Osteocyte (in vitro differentiated cells): ENCODE measurements at places on chromosomes 5 and 9.
A peak's percentile ranks its signal among the peaks of the same experiment; 100 is the strongest.

- no peak for DNase-seq
These were observed 679 bp upstream of the KDM4C start for GRCh38 chr9:6757132-6757455.

- DNase-seq = no peak
These were observed 1.1 kb upstream of the APBA1 start for GRCh38 chr9:69673311-69673640.

DNA sequence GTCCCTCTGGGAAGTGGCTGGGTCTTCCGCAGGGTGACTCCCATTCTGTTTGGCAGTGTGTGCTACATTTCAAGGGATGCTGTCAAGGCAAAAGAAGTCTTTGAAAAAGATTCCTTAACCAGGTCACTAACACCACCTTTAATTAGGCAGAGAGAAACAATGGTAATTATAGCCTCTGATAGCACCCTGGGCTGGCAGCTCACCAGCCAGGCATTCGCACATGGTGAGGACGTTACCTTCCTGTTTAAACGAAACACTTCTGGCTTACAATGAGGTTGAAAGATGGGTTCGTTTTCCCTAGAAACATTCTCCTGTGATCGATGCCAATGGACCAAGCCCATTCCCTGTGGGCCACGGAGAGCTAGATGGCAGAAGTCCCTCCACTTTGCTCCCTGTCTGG is 230.1 kb upstream of the PANK3 start:
- no peak for DNase-seq

GRCh38 chr5:35056686-35057085 is 8.9 kb upstream of the AGXT2 start:
- DNase-seq = no peak

GRCh38 chr9:14209399-14210345 is 104.3 kb downstream of the NFIB start:
- no peak for DNase-seq

GRCh38 chr9:124868511-124869465 is 6.9 kb downstream of the ARPC5L start:
- DNase-seq = peak; percentile 95

- DNase-seq = no peak
These were observed 138.9 kb downstream of the FBN2 start for GRCh38 chr5:128399111-128399510.

- no peak for DNase-seq
These were observed 227.9 kb upstream of the CLINT1 start for GRCh38 chr5:158086856-158087255.

- DNase-seq = no peak
These were observed 10.1 kb upstream of the ADRB2 start for GRCh38 chr5:148816357-148816756.

DNA sequence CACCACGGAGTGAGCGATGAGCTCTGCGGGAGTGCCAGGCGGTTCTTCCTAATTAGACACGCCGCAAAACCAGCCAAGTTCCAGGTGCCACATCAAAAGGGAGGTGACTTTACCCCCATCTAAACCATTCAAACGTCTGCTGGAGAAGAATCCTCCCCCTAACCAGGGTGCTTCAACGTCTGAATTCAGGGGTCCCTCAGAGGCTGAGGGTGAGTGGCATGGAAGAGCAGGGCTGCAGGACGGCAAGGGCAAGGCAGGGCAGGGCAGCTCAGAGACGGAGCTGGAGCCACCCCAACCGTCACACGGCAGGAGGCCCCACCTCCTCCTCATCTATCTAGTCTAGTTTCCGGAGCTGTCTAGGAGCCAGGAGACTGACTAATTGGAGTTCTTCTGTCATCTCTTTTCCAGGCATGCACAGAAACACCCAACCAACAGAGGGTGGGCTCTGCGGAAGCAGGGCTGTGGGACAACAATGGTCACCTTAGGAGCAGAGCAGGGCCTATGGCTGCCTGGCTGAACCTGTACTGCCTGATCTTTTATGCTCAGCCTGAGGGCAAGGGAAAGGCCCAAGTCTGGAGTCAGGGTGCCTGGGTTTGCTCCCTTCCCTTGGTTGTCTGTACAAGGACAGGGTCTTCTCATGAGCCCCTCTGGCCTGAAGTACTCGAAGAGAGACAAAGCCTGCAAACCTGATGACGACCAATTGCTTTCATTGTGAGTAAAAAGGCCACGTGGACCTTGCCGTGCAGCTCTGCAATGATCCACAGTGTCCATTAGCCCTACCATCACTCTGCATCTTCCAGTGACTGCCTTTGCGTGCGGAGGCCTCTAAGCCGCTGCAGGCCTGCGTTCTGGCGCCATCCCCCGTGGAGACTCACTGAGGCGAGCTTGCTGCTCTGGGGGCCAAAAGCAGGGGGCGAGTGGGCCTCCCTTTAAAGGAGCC is 81.0 kb upstream of the SLC25A51 start:
- no peak for DNase-seq

DNA sequence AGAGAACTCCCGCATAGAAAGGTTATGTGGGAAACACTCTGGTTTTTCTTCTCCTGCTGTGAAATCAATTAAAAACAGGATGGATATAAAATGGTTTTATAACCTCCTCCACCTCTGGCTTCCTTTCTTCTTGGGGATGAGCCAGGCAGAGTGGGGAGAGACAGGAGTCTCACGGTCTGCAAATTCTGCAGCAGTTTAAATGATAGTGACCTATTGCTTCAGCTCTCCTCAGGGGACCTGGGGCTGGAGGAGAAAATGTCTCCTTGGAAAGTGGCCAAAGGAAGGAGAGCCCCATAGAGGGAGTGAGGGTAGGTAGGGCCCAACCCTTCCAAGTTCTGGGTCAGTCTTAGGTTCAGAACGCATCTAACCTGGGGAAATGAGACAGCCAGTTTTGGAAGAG is 118.8 kb downstream of the MTX3 start:
- DNase-seq = no peak

- no peak for DNase-seq
These were observed 71.9 kb upstream of the RANBP3L start for GRCh38 chr5:36373527-36374086.

DNA sequence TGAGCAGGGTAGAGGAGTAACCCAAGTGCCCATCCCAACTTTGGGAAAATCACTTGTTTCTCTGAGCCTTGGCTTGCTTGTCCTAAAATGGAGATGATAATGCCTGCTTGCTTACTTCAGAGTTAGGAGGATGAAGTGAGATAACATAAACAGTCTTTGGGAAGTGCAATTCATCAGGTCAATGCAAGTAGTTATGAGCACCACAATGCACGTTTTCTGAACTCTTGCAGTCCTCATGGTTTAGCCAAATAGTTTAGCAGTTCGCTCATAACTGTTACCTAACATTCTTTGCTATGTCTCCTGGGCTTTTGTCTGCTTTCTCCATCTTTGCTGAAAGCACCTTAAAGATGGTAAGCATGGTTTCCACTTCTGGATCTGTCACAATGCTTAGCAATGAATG is 270.0 kb downstream of the ADAMTSL1 start:
- DNase-seq = no peak

GRCh38 chr9:108153416-108153815 is 663.8 kb upstream of the KLF4 start:
- DNase-seq = no peak

- no peak for DNase-seq
These were observed 663.2 kb downstream of the TLR4 start for GRCh38 chr9:118367383-118367782.

DNA sequence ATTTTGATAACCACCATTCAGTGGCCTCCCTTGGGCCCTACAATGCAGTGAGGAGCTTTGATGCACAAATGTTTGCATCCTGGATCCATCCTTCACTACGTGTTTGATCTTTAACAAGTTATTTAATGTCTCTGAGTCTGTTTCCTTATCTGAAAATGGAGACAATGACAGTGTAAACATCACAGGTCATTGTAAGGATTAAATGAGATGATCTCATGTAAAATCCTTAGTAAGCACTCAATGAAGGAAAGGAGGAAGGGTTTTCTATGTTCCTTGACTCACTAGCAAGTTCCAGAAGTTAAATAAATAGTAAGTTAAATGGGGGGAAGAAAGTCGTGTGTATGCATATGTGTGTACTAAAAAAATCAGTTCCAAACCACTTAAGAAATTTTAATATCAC is 9.8 kb upstream of the SLC36A3 start:
- peak; percentile 17 for DNase-seq

GRCh38 chr5:124895236-124895635 is 148.8 kb upstream of the ZNF608 start:
- no peak for DNase-seq

- DNase-seq = no peak
These were observed 734.1 kb upstream of the WWC1 start for GRCh38 chr5:167557359-167557758.

- no peak for DNase-seq
These were observed 23.9 kb upstream of the CLPTM1L start for GRCh38 chr5:1368756-1369155.

- DNase-seq = no peak
These were observed 83.0 kb upstream of the PRLR start for GRCh38 chr5:35313291-35313690.

DNA sequence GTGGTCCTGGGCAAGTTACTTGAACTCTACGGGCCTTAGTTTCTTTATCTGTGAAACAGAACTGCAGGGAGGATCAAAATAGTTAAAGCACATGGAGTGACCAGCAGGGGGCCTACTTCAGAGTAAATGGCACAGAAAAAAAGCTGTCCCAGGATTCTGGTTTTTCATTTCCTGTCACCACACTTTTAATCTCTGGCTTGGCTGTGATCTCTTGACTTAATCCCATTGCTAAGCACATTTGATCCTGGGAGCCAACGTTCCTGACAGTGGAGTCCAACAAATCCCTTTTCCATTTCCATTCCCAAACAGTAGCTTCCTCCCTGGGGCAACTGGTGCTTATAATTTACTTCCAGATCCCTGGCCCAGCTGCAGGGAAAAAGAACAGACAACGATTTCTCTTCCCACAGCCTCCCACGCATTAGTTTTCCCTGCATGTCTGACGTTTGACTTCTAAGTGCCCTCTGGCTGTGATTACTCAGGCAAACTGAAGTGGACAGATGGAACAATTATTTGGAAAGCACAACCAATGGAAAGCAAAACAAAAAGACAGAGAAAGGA is 136.5 kb upstream of the STK32A start:
- no peak for DNase-seq

DNA sequence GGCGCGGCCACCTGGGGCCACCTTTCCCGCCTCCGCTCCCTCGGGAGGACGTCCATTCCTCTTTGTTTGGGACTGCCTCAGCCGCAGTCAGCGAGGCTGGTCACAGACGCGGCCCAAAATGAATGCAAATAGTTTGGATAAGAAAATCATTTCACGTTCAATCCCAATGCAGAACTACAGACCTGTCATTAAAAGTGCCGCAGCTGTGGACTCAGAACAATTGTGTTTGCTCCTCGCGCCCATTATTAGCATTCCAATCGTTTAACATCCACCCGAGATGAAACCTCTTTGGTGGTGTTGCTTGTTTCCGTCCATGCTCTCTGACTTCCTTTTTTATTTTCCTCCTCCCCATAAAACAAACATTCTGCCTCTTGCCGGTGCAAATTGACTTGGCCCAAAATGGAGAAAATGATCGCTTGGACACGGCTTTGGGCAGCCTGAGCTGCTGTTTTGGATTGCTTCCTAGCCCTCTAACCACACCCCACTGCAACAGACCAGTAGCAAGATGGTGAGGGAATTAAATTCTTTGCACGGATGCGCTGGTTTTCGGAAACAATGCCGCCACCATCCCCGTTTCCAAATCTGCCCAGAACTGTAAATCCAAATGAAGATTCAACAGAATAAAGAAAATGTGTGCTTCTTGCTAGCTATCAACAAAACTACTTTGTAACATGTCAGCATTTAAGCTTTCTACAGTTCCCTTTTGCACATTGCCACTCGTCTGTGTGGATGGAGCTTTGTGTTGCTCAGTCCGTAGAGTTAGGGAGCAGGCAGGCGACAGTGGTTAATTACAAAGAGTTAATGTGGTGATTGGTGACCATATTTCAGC is 784 bp downstream of the NLN start:
- DNase-seq = no peak

- DNase-seq = no peak
These were observed 31.5 kb upstream of the TRPC7 start for GRCh38 chr5:136396886-136397285.

GRCh38 chr5:78610636-78611035 is 37.9 kb downstream of the LHFPL2 start:
- DNase-seq = no peak

DNA sequence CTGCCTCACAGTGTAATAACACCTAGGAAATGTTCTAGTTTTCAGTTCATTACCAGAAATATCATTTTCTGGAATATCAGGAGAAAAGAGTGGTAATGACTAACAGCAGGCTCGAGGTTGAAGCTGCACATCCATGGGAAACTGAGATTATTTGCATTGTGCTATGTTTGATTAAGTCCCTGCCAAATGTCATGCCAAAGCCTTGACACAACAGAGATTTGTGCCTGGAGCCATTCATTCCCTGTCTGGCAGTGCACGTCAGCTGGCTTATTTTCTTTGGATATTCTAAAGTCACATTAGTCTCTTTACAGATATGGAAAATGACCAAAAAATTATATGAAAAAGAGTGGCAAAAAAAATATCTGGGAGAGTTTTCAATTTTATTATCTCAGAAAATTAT is 848.0 kb downstream of the PTPRD start:
- no peak for DNase-seq

DNA sequence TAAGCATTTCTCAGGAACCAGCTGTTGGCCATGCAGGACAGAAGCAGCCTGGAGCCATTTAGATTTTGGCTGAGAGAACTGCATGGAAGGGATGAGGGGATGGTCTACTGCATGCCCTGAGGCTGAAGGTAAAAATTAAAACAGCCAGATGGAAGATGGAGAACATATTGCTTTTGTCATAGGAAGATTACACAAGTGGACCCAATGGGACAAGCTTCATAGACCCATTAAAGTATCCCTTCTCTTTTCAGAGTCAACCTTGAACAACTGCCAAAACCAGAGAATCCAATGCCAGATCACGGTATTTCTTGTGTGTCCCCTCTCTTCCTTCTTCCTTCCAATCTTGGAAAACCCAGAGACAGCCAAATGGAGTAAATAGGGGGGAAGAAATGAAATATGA is 253.4 kb downstream of the NR2F1-AS1 start:
- DNase-seq = no peak

DNA sequence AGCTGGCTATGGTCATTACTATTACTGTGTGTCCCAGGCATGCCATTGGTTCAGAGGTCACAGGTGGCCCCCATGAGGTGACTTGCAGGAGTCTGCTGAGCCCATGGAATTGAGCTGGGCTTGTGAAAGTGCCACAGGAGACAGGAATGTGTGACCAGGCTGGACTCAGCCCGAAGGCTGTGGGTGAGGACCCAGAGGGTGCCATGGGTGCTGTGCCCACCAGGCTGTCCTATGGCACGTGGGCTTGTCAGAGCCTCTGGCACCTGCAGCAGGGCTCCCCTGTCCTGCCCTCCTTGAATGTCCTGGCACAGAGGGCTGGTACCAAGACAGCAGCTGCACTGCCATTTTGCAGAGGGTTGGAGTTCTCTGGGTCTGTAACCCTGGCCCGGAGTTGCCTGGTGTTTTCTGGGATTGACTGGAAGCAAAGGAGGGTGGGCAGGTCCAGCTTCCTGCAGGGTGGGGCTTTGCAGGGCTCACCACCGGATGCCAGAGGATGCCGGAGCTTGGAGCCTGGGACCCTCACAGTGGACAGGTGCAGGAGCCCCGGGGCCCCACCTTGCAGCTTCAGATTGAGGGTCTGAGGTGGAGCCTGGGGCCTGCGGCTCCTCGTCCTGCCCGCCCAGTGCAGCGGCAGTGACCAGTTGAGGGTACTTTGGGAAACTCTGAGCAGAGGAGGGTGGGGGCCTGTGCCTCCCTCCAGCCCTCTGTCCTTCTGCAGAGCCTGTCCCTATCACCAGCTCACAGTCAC is 14.2 kb downstream of the COL5A1 start:
- no peak for DNase-seq

- DNase-seq = no peak
These were observed at the start of gene PDCD1LG2 for GRCh38 chr9:5510360-5510931. PDCD1LG2 (plus strand) TSS chr9:5510531; CDS start chr9:5522547, 12,016 bp downstream.
